ENCODE measurements at places on chromosomes 5 and 9.

GRCh38 chr5:173204185-173204979 is 30.6 kb downstream of the NKX2-5 start:
- peak; percentile 51 for DNase-seq

DNA sequence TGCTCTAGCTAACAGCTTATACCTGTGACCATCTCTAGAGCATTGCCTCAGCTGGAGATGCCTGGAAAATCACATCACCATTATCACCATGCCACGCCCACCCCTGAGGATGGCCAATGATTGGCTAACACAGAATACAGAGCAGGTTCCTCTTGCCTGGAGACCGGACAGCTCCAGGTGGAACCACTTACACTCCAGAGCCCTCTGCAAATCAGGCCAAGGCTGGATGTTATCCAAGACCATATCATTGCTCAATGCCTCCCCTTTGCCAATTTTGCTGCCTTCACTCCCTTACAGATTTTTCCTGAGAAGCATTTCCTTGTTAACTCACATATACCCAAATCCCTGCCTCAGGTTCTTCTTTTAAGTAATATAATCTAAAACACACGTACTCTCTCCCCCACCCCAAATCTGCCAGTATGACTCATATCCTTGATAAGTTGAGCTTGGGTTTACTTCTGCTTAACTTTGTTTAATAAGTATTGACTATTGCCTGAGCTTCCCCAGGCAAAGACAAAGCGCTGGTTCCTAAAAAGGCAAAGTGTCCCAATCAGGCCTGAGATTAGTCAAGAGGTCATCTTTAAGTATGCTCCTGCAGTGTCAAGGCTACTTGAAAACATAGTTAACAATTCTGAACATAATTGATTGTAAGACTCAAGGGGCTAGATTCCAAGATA is 309.6 kb downstream of the EPB41L4A start:
- no peak for DNase-seq

GRCh38 chr5:106720367-106720766 is 950.4 kb downstream of the EFNA5 start:
- DNase-seq, result no peak

- DNase-seq, result no peak
Observed at GRCh38 chr5:74384851-74385250, 255.7 kb downstream of the ENC1 start.

DNA sequence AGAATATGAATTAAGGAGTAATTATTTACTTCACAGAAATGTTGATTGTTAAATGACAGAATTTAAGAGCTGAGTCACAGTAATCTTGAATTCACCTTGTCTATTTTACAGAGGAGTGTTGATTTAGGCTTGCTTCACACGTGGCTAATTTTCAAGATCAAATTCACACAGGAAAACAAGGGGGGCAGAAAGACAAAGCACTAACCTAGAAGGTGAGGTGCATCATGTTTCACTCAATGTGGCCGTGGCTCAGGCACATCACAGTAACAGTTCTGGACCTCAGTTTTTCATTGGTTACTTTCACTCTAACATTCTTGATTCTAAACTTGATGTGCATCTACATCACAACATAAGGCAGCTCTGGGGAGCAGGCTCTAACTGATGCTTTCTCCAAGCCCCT is 69.6 kb upstream of the GNAQ start:
- no peak for DNase-seq

All from GM12865 (cell line).